Caco-2 (cell line): ENCODE measurements at places on chromosomes 16 and 17. TPM values are rescaled to one million over a fixed set of nuclear protein-coding genes. Genes with fewer than 3 reads are reported as not detected.

The PER1 gene
- 10.6 and 10.8 TPM in 2 replicates for total RNA-seq

DNA sequence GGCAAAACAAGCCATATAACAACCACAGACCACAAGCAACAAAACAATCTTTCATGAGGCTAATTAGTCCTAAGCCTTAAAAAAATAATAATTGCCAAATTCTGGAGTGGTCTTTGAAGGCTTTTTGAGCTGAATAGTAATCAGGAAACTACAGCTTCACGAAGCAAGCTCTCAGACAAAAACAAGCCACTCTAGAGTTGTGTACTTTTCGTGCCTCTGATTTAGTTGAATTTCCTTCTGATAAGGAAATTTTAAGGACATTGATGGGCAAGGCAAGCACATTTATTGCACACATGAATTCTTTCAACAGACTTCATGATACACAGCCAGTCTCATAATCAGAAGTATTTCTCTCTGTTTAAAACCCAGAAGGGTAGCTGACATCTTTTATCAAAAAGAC is 130.8 kb upstream of the IRX3 start:
- DNase-seq, result no peak

The CLEC18B gene
- total RNA-seq, result 0.36 and 1.3 TPM in 2 replicates

- DNase-seq, result no peak
Measured at GRCh38 chr17:47670064-47670463, 20.3 kb downstream of the KPNB1 start.

DNA sequence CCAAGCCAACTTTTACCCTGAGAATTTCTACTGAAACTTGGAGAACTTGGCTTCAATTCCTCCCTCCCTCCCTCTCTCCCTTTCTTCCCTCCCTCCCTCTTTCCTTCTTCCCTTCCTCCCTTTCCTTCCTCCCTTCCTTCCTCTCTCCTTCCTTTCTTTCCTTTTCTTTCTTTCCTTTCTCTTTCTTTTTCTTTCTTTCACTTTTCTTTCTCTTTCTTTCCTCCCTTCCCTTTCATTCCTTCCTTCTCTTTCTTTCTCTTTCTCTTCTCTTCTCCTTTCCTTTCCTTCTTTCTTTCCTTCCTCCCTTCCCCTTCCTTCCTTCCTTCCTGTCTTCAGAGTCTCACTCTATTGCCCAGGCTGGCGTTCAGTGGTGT is 268.1 kb upstream of the SDK2 start:
- no peak for DNase-seq

The COG1 gene
- 36.8 and 37.3 TPM in 2 replicates for total RNA-seq

The ATAD5 gene
- 20.2 and 21.8 TPM in 2 replicates for total RNA-seq

The RPL38 gene
- total RNA-seq, result 1,319 and 1,408 TPM in 2 replicates

- no peak for DNase-seq
Measured at GRCh38 chr16:1495211-1495888, 2.2 kb downstream of the TELO2 start.

The HOXB3 gene
- 7.2 and 10.1 TPM in 2 replicates for total RNA-seq

DNA sequence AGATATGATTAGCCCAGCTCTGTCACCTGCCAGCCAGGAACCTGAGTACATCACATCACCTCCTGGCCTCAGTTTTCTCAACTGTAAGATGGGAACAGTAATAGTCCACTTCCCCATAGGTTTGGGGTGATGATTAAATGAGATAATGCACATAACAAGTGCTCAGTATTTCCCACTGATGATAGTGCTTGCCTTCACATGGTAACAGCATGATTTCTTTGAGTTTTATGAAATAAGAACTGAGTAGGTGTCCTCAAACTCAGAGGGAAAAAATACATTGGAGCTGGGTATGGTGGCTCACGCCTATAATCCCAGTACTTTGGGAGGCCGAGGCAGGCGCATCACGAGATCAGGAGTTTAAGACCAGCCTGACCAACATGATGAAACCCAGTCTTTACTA is 30.1 kb upstream of the SNN start:
- DNase-seq, result no peak

DNA sequence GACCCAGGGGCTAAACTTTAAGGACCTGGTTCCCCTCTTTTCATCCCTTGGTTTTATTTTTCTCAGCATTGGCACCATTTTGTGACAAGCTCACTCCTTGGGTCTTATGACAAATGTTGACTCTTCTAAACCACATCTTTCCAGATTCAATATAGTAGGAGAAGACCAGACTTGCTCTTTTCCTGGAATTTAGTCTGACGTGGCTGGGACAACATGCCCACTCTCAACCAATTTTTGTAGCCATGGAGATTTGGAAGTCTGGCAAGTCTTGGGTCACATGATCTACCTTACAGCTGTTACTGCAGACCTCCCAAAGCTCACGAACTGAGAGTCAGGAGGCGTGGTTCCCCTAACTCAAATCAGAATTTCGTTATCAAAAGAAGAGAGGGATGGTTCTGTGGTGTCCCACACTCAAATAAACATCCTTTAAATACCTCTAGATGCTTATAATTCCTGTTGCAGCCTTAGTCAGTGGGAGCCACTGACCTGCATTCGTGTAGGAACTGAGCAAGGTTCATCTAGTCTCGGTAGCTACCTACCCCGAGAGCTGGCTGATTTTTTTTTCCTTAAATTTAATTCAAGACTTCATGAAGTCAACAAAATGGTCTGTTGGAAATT is 683.5 kb downstream of the MAF start:
- no peak for DNase-seq

DNA sequence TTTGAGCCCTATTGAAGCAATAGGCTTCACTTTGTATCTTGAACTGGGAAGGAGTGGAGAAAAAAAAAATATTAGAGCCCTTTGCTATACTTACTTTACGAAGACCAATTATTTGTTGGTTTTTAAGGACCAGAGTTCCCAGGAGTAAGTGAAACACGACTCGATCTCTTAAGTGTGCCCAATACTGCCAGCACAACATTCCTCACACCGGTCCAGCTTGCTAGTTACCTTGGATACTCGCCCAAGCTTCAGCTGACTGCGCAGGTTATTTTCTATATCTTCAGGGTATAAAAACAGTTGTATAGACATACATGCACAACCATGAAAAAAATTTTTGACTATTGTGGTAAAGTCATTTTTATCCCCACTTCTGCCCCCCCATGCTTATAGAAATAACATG is 72.1 kb downstream of the RPTOR start:
- no peak for DNase-seq

The CACNG4 gene
- total RNA-seq, result 10.1 and 12.8 TPM in 2 replicates

- no peak for DNase-seq
Measured at GRCh38 chr16:78431004-78431670, 331.7 kb downstream of the WWOX start.

The CIAPIN1 gene
- total RNA-seq, result 98.3 and 103 TPM in 2 replicates

DNA sequence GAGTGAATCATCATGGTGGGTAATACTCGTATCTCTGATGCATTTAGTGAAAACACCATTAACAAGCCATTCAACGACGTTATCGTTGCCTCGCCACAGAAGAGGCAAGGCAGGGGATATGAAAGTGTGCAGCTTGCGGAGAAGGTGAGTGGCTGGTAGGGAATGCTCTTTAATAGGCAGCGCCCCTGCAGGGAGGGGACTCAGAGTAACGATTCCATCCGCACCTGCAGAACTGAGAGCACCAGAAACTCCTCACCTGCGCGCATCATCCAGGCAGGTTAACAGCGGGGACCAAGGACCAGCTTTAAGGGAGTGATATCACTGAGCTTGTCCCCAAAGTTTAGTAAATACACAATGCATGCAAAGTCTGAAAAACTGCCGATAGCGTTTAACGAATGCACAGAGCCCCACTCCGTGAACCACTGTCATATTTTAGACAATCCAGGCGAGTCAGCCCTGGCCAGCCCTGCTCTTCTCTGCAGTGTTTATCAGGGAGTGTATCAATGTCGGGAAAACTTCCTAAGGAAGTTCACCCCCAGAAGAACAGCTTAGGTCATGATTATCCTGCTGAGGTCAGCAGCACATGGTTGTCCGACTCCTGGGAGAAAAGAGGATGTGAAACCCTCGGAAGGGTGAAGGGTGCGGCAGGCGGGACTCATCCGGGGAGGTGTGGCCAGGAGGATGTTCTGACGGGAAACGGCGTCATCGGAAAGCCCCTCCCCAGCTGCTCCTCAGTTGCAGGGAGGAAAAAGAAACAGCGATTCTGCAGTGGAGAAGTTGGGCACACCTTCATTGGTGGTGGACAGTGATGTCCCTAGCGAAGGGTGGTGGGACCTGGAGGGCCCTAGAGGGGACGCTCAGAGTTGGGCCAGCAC is 68.5 kb upstream of the DNAH17 start:
- no peak for DNase-seq

- no peak for DNase-seq
Measured at GRCh38 chr16:1100084-1100800, 4.2 kb upstream of the C1QTNF8 start.

GRCh38 chr16:56830669-56831068 is 34.3 kb upstream of the SLC12A3 start:
- no peak for DNase-seq

The ZFP1 gene
- 11.4 and 14.2 TPM in 2 replicates for total RNA-seq

DNA sequence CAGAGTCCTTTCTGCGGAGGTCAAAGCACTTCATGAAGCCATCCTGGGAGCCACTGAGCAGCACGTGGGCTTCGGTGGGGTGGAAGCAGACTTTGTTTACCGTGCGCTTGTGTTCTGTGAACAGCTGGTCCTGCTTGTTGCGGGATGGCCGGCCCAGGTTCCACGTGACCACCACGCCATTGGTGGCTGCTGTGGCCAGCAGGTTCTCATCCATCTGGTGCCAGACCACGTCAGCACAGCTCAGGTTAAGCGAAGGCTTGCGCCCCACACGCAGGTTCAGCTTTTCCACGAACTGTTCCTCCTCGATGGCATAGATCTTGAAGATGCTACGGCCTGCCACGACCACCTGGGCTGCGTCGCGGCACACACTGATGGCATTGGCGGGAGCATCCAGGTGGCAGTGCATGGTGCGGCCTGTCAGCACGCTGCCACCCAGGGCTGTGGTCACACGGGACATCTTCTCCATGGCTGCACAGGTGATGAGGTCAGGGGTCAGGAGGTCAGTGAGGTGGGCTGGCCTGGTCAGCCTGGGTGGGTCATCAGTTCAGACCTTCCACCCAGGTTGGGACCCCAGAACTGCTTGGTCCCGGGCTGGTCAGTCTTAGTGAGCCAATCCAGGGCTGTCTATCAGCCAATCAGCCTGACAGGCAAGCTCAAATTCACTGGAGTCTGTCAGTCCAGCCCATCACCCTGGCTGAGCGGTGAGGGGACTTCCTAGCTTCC is 862 bp downstream of the WDR24 start:
- DNase-seq, result no peak

The MYL4 gene
- total RNA-seq, result 0.39 TPM in 1 of 2 replicates, not detected in the other

GRCh38 chr17:38815576-38816193 is 9.4 kb downstream of the CWC25 start:
- no peak for DNase-seq

- DNase-seq, result no peak
Measured at GRCh38 chr17:33163533-33164168, 129.4 kb downstream of the ASIC2 start.

The KRTAP3-2 gene
- total RNA-seq, result not detected in 2 replicates

- no peak for DNase-seq
Measured at GRCh38 chr17:74218436-74218835, 5.1 kb downstream of the TTYH2 start.

DNA sequence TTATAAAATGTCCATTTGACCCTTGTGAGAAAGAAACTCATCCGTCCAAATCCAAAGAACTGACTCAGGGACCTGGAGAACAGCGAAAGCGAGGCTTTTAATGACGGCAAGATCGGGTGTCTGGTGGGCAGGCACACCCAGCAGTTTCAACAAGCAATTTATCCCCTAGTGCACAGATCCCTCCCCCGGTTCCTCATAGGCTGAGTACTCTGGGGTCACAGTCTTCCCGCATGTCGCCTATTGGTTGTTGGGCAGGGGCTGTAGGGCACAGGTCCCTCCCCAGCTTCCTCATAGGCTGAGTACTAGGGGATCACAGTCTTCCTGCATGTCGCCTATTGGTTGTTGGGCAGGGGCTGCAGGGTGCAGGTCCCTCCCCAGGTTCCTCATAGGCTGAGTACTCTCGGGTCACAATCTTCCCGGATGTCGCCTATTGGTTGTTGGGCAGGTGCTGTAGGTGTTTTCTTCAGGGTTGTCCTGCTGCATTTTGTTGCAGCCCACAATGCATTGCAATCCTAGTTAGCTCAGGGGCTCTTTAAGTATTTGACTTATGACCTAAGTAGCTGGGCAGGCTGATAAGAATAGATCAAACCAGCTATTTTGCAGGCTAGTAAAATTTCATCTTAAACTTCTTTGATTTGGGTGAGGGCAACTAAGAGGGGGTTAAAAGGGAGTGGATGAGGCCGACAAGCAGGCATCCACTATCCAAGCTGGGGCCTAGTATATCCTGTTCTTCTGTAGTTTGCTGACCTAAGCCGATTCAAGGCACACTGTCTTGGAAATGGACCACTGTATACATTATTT is 3.6 kb upstream of the UTS2R start:
- peak; percentile 96 for DNase-seq
